Activated T-helper 1 cell treated with anti-CD3 and anti-CD28 coated beads, Interleukin-2, amount 50 U/mL, for 16 hours (primary cell): ENCODE measurements at places on chromosomes 2 and 18.

GRCh38 chr2:232522623-232523401 lies 2.6 kb downstream of the PRSS56 start:
- DNase-seq: no peak

GRCh38 chr2:71926876-71927756 lies 220.5 kb downstream of the CYP26B1 start:
- DNase-seq: no peak

DNA sequence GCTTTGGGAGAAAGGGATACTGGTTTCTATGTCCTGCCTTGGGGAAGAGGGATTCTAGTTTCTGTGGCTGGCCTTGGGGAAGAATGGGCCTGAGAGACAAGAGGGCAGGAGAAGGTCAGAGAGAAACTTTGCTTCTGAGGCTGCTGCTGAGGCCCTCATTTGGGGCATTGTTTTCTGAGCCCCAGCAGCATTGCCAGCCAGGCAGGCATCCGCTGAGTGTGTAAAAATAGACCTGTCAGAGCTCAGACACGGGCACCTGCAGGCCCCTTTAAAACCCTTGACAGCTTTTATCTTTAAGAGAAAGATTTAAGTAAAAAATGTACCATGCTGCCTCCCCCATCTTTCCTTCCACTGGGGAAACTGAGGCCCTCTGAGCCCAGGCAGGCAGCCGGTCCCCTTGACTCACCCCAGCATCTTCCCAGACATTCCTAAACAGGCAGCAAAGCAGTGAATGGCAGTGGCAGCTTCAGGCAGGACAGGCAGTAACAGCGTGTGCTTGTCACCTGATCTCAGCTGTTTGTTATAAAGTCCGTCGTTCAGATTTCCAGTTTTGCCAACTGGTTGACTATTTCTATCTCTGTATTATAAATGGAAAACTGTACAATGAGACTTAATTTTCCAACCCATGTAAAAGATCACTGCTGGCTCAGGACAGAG lies 27.6 kb downstream of the MLPH start:
- DNase-seq: no peak

DNA sequence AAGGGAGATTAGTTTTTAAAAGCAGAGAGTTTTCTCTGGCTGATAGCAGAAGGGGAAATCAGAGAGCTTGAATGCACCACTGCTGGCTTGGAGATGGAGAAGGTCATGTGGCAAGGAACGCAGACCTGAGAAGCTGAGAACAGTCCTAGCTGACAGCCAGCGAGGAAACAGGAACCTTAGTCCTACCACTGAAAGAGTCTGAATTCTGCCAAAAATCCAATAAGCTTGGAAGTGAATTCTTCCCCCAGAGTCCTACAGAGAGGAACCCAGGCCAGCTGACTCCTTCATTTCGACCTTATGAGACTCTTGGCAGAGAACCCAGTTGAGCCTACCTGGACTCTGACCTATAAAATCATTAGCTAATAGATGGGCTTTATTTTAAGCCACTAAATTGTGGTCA lies 371.9 kb upstream of the TNP1 start:
- DNase-seq: no peak

- DNase-seq: no peak
Observed at GRCh38 chr2:192498747-192499146, 304.0 kb upstream of the TMEFF2 start.
